Progenitor cell of endocrine pancreas (in vitro differentiated cells): ENCODE measurements at places on chromosomes 2 and 18.

- H3K4me3 ChIP-seq: no peak overlapping the region
- H3K4me1 ChIP-seq: no peaks in the 10 kb centered on the region
- no peaks in the 10 kb centered on the region for H3K36me3 ChIP-seq
- no peak overlapping the region for H3K27ac ChIP-seq
- no peak for DNase-seq
- H3K27me3 ChIP-seq: no peaks in the 10 kb centered on the region
Observed at GRCh38 chr2:197604117-197604860, 71.1 kb downstream of the RFTN2 start.

- no peak overlapping the region for H3K4me3 ChIP-seq
- no peaks in the 10 kb centered on the region for H3K27me3 ChIP-seq
- H3K4me1 ChIP-seq: no peaks in the 10 kb centered on the region
- no peak overlapping the region for H3K27ac ChIP-seq
- DNase-seq: no peak
Observed at GRCh38 chr2:177916342-177916741, 156.2 kb downstream of the PDE11A start.

GRCh38 chr2:100208141-100208770 is 65.9 kb upstream of the AFF3 start:
- H3K4me3 ChIP-seq: no peak overlapping the region
- H3K27ac ChIP-seq: no peak overlapping the region
- H3K36me3 ChIP-seq: no peaks in the 10 kb centered on the region

- H3K27me3 ChIP-seq: no peaks in the 10 kb centered on the region
- no peak for DNase-seq
- no peak overlapping the region for H3K27ac ChIP-seq
- no peaks in the 10 kb centered on the region for H3K36me3 ChIP-seq
- H3K4me1 ChIP-seq: peaks cover 12% of the 10 kb centered on the region
Observed at GRCh38 chr2:36409935-36410334, 54.4 kb downstream of the CRIM1 start.

DNA sequence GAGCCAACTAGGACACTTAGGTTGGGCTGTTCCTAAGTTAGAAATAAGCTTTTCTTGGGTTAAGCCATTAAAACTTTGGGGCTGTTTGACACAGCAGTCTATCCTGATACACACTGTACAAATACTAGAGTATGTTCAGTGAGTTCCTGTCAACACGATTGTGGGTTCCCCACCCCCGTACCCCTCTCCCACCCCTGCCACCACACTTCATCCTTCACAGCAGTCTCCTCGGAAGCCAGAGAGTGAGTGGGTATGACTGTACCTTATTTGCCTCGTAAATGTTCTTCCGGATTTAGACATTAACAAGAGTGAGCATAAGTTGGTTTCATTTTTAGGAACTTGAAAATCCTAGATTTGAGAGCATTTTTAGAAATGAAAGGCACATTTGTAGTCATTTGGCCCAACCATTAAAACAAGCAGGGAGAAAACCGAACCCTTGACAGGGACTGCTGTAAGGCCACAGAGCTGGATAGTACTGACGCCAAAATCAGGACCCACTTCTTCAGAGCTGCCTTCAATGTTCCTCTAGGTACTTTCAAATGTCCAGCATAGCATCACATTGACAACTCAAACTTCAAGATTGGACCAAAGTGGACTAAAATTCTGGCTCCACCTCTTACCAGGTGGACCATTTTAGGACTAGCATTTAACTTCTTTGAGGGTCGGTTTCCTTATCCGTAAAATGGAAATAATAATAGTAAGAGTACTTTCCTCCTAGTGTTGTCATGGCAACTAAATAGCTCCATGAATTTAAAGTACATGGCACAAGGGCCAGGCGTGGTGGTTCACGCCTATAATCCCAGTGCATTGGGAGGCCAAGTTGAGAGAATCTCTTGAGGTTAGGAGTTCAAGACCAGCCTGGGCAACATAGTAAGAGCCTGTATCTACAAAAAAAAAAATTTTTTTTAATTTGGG is 166.3 kb upstream of the SERTAD2 start:
- no peaks in the 10 kb centered on the region for H3K36me3 ChIP-seq
- DNase-seq: no peak
- H3K4me1 ChIP-seq: peaks cover 27% of the 10 kb centered on the region

- H3K4me3 ChIP-seq: no peak overlapping the region
- DNase-seq: no peak
- peaks cover 4% of the 10 kb centered on the region for H3K4me1 ChIP-seq
Observed at GRCh38 chr18:58611395-58612131, 17.3 kb downstream of the ALPK2 start.

DNA sequence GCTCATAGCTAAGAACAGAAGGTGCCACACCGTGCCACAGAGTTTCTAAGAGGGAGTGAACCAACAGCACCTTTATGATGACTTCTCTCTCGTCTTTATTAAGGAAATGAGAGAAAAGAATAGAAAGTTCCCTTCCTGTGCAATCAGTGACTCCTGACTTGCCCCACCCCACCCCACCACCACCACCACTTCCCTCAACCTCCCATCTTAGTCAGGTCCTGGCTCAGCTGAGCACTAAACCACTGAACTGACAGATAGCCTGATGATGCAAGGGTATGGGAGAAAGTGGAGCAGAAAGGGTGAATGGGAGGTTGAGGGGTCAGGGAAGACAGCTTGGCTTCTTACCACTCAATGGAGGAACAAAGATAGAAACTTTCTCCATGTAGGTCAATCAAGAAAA is 75.2 kb upstream of the RMDN2 start:
- no peak overlapping the region for H3K27ac ChIP-seq
- no peaks in the 10 kb centered on the region for H3K36me3 ChIP-seq
- no peak overlapping the region for H3K4me3 ChIP-seq
- DNase-seq: no peak
- H3K27me3 ChIP-seq: no peaks in the 10 kb centered on the region

DNA sequence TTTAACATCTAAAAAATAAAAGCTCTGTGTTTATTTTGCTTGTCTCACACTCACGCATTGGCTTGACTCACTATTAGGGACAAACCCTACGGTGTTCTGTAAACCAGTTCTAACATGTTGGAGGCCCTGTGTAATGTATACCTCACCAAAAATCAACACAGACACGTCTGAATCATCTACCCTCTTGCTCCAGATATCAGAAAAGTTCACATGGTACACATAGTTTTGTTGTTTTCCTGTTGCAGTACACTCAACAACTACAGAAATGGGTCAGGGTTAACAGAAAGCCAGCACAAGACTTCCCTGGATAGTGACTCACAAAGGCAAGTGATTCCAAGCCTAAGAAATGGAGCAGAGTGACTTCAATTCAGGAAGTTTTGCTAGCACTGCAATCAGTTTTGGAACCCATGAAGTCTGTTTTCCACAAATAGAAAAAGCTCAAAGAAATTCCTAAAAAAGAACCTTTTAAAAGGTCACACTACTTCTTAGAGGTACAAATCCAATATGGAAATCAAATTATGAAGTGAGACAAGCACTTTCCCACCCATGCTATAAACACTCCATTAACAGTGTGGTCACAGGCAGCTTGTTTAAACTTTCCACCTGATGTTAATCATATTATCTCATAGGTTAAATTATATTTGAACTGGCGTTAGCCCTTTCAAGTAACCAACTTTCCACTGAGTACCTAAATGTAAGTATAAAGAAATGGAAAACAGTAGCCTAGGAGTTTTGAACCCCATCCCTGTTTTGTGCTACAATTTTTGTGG is 87.4 kb downstream of the GAREM1 start:
- peaks cover 3% of the 10 kb centered on the region for H3K36me3 ChIP-seq
- no peak for DNase-seq
- H3K4me3 ChIP-seq: no peak overlapping the region
- H3K27me3 ChIP-seq: peaks cover 20% of the 10 kb centered on the region
- H3K4me1 ChIP-seq: peaks cover 24% of the 10 kb centered on the region

GRCh38 chr2:218645126-218645525 is 14.3 kb downstream of the ZNF142 start:
- no peak overlapping the region for H3K4me3 ChIP-seq
- no peaks in the 10 kb centered on the region for H3K27me3 ChIP-seq
- no peak for DNase-seq
- peaks cover 8% of the 10 kb centered on the region for H3K36me3 ChIP-seq
- no peak overlapping the region for H3K27ac ChIP-seq

DNA sequence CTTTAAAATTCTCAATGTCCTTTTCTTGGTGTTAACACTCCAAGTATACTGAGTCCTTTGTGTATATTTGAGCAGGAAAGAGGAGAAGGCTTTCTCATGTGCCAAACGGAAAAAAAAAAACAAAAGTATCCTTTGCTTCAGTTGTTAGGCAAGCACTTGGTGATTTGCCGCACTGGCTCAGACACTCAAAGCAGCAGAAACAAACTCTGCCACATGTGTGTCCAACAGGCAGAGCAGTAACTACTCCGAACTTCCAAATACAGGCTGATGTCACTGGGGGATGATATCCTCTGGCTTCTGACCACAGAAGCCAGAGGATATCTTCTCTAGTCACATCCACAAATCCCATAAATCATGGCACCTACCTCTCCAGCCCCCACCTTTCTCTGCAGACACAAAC is 108.0 kb upstream of the SALL3 start:
- no peak for DNase-seq
- H3K4me3 ChIP-seq: no peak overlapping the region
- H3K4me1 ChIP-seq: peaks cover 1% of the 10 kb centered on the region

DNA sequence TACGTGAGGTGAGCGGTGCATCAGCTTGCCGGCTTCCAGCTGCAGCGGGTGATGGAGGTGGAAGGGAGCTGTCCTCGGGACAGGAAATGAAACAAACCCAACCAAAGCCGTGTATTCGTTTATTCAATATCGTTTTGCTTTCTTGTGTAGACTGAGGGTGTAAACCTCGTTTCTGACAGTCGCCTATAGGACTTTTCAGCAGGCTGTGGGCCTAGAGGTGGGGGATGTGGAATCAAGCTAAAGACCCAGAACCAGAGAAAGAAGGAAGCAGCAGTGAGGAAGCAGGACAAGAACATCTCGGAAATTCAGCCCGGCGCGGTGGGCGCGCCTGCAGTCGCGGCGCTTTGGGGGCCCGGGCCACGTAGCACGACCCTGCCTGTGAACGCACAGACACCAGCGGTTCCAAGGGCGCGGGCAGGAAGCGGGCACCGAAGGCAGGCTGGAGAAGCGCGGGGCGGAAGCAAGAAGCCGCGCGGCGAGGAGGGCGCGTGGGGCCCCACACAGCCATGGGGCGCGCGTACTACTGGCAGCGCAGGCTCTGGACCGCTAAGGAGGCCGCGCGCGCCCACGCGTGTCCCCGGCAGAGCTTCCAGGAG is 755 bp upstream of the ATP9B start:
- peaks cover 23% of the 10 kb centered on the region for H3K27me3 ChIP-seq
- H3K27ac ChIP-seq: peak overlapping the region; percentile 87
- H3K36me3 ChIP-seq: peaks cover 18% of the 10 kb centered on the region
- DNase-seq: no peak
- peaks cover 9% of the 10 kb centered on the region for H3K4me1 ChIP-seq

DNA sequence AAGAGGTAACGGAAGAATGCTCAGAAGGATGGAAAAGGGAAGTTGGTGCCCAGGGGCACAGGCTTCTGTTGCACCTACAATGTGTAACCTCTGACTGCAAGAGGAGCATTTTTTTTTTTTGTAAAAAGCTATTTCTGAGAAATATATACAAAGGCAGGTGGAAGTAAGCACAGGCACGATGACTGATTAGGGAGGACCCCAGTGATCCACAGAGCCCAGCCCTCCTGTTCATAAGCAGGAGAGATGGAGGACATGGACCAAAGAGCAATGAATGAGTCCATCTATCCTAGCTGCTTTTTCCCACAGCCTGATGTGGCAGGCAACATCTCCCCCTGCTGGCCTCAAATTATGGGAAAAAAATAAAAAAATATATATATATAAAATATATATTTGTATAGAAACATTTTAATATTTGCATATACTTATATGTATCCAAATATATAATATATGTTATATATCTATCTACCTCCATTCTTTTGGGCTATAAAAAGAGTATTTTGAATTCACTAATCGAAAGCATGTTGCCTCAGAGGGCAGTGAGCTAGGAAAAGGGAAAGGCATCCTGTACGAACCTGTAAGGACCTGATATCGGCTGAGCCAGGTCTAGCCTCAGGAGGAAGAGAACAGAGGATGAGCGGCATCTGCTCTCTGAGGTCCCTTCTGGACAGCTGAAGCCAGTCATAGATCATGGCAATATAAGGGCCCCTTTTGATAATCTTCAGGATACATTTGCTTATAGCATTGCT is 166.0 kb upstream of the STK17B start:
- no peaks in the 10 kb centered on the region for H3K36me3 ChIP-seq
- DNase-seq: no peak
- no peak overlapping the region for H3K4me3 ChIP-seq
- no peaks in the 10 kb centered on the region for H3K4me1 ChIP-seq
- no peak overlapping the region for H3K27ac ChIP-seq
- no peaks in the 10 kb centered on the region for H3K27me3 ChIP-seq

DNA sequence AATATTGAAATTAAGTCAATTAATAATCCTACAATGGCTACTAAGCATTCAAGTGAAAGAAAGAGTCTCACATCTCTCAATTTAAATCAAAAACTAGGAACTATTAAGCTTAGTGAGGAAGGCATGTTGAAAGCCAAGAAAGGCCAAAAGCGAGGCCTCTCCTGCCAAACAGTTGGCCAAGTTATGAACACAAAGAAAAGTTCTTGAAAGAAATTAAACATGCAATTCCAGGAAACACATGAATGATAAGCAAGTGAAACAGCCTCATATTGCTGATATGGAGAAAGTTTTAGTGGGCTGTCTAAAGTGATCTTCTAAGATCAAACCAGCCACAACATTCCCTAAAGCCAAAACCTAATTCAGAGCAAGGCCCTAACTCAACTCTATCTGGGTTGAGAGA is 11.8 kb downstream of the RDH14 start:
- DNase-seq: no peak
- no peak overlapping the region for H3K27ac ChIP-seq
- peaks cover 20% of the 10 kb centered on the region for H3K4me1 ChIP-seq
- peaks cover under 1% of the 10 kb centered on the region for H3K36me3 ChIP-seq
- H3K4me3 ChIP-seq: no peak overlapping the region

DNA sequence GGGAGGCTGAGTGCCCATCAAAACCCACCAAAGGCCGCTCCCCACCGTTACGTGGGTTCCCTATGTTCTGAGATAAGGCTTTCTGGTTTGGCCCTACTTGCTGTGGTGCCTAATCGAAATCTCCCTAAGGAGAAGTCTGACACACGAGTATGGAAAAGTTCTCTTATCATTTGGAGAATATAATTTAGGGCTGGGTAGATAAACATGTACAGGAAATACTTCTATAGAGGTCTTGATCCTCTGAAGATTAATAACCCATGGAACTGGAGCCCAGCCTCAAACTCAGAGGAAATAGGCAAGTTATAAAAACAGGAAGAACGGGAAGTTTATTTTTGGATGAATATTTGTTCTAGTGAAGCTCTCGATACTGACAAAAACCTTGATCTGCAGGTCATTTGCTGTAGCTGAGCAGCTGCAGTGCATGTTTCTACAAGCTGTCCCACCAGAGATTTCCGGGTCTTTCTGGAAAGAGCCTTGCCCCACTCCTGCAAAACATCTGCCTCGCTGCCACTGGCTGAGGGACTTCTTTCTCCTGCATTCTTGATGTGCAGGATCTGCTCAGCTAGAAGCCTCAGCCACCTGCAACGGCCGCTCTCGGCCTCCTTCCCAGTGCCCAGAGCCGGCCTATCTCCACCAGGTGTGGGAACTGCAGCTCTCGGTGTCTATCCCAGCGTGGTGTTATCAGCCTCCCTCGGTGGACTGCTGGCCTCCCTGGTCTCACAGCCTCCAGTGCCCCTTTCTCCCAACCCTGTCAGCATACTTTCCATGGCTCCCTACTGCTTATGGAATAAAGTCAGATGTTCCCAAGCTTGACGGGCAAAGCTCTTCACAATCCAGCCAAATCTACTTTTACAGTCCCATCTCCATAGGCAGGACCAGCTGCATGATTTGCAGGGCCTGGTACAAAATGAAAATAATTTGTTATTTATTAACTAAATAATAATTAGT is 48.6 kb downstream of the SPRED2 start:
- peaks cover 20% of the 10 kb centered on the region for H3K4me1 ChIP-seq
- H3K27me3 ChIP-seq: no peaks in the 10 kb centered on the region
- H3K27ac ChIP-seq: no peak overlapping the region
- H3K36me3 ChIP-seq: peaks cover 1% of the 10 kb centered on the region
- no peak overlapping the region for H3K4me3 ChIP-seq
